ENCODE measurements at places on chromosomes 3 and 15. TPM values are rescaled to one million over a fixed set of nuclear protein-coding genes. Genes with fewer than 3 reads are reported as not detected.

Gene BFSP2
- polyA plus RNA-seq = not detected

Gene PPP1R14D
- 0.19 TPM for polyA plus RNA-seq

Gene ESYT3
- 20.7 TPM for polyA plus RNA-seq

Gene MAN2A2
- polyA plus RNA-seq = 34.7 TPM

Gene CELF6
- polyA plus RNA-seq = 1.7 TPM

GRCh38 chr3:126507886-126508285 is 9.7 kb downstream of the UROC1 start:
- no peak for DNase-seq

Gene PLIN1
- 0.32 TPM for polyA plus RNA-seq

Gene GCNT3
- polyA plus RNA-seq = 0.23 TPM

Gene ADAMTSL3
- 33.1 TPM for polyA plus RNA-seq

DNA sequence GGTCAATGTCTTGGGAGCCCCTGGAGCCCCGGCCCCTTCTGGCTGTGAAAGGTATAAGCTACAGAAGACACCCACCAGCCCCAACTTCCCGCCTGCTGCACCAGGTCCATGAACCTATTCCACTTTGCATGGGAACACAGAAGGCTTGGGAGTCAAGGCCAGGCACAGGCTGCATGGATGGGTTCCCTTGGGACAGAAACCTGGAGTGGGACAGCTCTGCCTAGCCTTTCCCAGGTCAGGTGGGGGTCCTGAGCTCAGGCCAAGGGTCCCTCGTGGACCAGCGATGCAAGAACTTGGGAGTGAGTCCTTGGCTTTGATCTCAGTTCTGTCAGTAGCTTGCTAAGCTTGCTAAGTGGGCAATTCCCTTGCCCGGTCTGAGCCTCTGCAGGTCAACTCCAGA is 25.0 kb downstream of the TKT start:
- no peak for DNase-seq

Gene ARNT2
- polyA plus RNA-seq = 6.6 TPM

- DNase-seq = no peak
Measured at GRCh38 chr15:62142736-62143135, 22.3 kb downstream of the C2CD4B start.

DNA sequence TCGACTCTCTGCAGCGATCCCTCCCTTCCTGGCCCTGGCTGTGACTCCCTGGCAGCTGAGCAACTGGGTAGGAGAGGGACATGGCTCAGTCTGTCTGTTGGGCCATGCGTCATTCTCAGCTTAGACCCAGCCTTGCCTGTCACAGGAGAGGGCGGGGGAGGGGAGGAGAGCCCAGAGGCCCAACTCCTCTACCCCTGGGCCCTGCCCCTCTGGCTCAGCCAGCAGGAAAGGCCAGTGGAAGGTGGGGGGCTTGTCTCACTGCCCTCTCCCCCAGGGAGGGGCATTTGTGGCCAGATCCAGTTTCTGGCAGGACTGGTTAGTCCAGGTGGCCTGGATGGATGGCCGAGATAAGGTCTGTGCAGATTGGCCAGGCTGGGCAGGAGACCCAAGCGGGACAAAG is 31.6 kb downstream of the DNAJB8 start:
- no peak for DNase-seq

Gene PIGX
- 16.6 TPM for polyA plus RNA-seq

GRCh38 chr3:127699416-127700300 is 26.9 kb downstream of the ABTB1 start:
- no peak for DNase-seq

Gene PARP15
- 5.9 TPM for polyA plus RNA-seq

GRCh38 chr3:29247088-29247745 is 33.7 kb upstream of the RBMS3 start:
- DNase-seq = no peak

Gene GABRB3
- 1.0 TPM for polyA plus RNA-seq

Gene SERPINI2
- 0.20 TPM for polyA plus RNA-seq

DNA sequence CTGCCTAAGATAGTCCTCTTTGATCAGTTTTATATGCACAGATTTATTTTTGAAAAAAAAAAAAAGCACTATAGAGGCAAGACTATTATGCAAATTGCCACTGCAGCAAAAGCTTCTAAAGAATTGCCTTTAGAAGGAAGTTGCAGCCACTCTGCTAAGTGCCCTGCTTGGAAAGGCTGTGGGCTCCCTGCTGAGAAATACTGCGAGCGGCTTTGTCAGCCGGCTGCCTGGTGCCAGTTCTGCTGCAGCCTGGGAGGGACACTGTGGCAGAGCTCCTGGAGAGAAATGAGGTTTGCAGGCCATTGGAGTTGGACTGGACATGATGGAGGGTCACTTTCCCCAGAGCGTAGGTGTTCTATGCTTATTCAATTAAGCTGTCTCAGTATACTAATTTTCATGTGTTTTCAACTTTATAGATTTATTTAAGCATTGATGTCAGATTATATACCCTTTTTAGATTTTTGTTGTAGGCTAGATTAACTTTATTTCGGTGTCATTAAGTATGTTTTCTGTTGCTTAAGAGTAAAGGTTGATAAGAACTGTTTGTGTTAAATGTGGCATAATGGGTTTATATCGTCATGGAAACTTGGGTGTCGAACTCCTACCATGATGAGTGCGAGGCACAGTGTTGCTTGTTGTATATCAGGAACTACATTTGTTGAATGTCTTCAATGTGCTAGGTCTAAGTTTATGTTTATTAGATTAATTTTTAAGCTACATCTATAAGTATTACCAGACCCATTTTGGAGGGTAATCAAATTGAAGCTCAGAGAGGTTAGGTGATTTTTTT is 6.6 kb downstream of the MAP2K5 start:
- no peak for DNase-seq

DNA sequence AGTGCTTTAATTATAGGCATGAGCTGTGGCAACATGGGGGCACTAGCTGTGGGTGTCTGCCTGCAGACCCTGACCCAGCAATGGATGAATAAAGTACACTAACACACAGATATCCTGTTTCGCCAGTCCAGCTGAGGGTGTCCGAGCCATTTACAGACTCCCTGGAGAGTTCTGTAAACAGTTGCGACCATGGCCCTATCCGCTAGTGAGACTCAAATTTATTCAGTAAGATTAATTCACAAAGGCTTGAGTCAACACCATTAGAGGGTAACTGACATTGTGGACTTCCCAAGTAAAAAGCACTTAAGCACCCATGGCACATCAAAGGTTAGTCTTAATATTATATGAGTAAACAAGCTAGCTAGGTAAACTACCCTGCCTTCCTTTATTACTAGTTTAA is 161.6 kb downstream of the TBL1XR1 start:
- DNase-seq = no peak

- DNase-seq = no peak
Measured at GRCh38 chr15:86741917-86742316, 662.2 kb downstream of the AGBL1 start.

Gene COL8A1
- polyA plus RNA-seq = 1.1 TPM

GRCh38 chr3:127237835-127238234 is 44.9 kb downstream of the PRR23E start:
- DNase-seq = no peak

Gene CD96
- 0.33 TPM for polyA plus RNA-seq

- no peak for DNase-seq
Measured at GRCh38 chr15:101325263-101326025, 30.4 kb upstream of the SNRPA1 start.

Gene CHCHD4
- 14.5 TPM for polyA plus RNA-seq

- DNase-seq = no peak
Measured at GRCh38 chr3:123593381-123593780, 8.5 kb upstream of the HACD2 start.

GRCh38 chr3:155194973-155195957 is 98.2 kb downstream of the STRIT1 start:
- no peak for DNase-seq

- DNase-seq = no peak
Measured at GRCh38 chr3:13174803-13175135, 101.5 kb upstream of the IQSEC1 start.

Gene DLEC1
- polyA plus RNA-seq = 0.59 TPM

Gene GP9
- polyA plus RNA-seq = 0.42 TPM

DNA sequence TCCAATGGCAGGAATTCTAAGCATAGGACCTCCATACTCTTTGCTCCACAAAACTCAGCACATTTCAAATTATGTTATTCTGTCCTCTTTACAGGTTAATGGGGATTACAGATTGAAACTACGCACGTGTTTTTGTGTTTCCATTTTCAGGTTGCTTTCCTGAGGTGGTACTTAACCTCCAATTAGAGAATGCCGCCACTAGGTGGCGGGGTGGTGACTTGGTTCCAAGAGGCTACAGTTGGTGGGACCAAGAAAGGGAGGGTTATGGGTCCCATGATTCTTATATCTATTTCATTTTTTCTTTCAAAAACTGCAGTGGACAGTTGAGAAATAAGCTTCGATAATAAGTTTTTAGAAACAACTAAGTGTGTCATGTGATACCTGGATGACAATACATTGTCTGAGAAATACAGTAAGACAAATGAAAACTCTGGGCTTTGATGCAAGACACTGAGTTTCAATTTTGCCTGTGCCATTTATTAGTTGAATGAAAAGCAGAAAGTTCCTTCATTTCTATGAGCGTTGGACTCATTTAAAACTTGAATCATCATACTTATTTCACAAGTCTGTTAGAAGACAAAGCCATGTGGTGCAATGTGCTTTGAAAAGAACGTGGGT is 539.0 kb downstream of the FGF12 start:
- DNase-seq = peak; percentile 2

- no peak for DNase-seq
Measured at GRCh38 chr3:107236655-107237337, 140.4 kb upstream of the CCDC54 start.

DNA sequence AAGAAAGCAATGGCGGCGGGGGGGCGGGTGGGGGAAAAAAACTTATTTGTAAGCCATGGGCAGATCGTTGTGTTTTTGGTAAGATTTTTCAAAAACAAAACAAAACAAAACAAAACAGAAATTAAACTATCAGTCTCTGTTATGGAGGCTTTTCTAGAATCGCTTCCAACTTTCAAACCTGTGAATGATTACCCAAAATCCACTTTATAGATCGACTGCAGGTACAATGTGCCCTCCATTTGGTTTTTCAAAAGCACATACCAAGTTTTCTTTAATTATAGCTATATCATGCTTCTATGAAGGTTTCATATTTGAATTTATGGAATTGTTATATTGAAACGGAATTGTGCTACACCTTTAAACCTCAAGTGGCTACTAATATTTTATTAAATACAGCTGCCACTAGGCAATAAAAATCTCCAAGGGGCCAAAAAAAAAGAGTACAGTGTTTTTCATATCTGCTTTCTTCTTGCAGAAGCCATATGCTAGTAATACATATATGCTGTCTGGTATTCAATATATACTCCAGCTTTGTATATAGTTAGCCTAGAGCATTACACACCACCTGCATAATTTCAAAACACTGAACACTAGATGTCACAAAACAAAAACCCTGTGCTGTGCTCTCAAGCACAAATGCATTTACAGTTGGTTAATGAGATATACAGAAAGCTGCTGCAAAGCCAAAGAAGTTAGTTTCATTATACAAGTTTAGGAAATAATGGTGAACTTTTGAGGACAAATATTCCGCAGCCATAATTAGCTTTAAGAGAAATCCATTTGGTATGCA is 683.8 kb upstream of the NR2F2 start:
- DNase-seq = no peak

Gene SOX2
- 0.10 TPM for polyA plus RNA-seq

Gene CEMIP
- 2.4 TPM for polyA plus RNA-seq

Gene NANOGP8
- polyA plus RNA-seq = 0.33 TPM

Gene ZNF660
- 4.1 TPM for polyA plus RNA-seq

DNA sequence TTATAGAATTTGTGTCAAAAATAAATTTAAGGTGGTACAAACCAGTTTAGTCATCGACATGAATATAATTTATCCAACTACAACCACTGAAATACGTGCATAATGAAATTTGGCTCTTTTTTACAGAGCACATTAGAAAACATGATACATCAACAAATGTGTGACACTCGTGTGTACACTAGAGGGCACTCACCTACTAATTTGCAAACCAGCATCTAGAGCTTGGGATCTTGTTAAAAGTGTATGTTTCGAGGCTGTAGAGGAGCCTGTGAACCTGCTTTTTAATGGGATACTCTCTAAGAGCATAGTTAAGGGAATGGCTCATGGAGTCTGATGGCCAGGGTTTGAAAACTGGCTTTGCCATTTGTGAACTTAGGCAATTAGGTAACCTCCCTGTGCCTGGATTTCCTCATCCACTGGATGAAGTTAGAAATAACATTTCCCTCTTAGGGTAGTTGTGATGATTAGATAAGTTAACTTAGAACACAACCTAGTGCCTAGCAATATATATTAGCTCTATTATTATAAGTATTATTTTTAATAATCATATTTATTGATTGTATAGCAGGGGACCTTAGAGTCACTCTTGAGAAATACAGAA is 8.8 kb upstream of the CPOX start:
- peak; percentile 59 for DNase-seq

GRCh38 chr15:37873336-37873735 is 61.1 kb upstream of the TMCO5A start:
- no peak for DNase-seq

Gene MST1R
- polyA plus RNA-seq = 2.4 TPM

DNA sequence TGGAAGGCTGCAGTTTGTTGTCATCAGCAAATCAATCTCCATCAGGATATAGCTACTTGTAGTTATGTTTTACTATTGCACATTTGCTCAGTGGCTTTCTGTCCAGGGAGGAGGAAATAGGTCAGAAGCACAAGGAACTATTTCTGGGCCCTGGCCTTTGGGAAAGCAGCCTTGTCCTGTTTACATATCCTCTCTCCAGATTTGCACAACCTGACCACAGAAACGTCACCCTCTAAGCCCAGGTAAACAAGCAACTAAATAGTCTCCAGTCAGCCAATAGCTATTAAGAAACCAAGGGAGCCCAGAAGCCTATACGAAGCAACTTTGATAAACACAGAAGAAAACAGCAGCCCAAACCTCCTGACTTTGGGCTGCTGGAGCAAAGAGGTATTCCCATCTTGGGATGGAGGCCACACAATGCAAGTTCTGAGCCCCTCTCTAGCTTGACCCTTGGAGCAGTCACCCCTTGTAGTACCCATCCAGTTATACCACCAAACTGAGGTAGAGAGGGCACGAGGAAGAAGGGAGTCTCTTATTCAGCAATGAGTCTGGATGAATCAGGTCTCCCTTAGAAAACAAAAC is 2.3 kb upstream of the FEM1B start:
- DNase-seq = no peak

DNA sequence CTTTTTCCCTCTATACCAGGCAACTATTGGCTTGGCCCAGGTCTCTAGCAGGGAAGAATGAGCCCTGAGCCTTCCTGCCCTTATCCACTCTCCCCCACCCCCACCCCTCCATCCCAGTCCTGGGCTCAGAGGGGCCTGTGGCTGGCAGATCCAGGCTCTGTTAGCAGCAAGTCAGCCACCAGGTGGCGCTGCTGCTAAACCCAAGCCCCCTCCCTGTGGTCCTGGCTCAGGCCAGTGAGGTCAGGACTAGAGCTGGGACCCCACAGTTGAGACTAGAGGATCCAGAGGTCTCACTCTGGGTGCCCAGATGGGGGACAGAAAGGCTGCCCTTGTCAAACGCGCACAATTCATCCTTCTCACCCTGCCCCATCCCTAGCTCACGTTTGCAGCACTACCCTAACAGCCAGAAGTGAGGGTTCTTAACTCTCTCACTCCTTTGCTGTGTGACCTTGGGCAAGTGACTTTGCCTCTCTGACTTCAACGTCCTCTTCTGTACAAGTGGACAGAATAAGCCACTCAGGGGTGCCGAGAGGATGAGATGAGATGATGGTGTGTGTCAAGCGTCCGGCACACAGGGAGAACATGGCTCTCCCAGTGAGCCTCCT is 46.8 kb upstream of the SLC6A1 start:
- no peak for DNase-seq

Gene ATP1B3
- 92.4 TPM for polyA plus RNA-seq

Gene ATP13A5
- polyA plus RNA-seq = 0.63 TPM
